Head of caudate nucleus (tissue), 42 donors: ENCODE measurements at places on chromosomes 1 and 21.

- no peak for DNase-seq
Observed at GRCh38 chr21:36773117-36773516, 74.2 kb downstream of the SIM2 start.

GRCh38 chr1:228142155-228142691 lies 2.1 kb downstream of the GUK1 start:
- DNase-seq: no peak

- DNase-seq: peak; percentile 54
Observed at GRCh38 chr1:14598498-14599182, at the start of gene KAZN. KAZN (plus strand) TSS chr1:14598685.

GRCh38 chr1:65812065-65812464 lies 19.4 kb downstream of the PDE4B start:
- peak; percentile 22 for DNase-seq

DNA sequence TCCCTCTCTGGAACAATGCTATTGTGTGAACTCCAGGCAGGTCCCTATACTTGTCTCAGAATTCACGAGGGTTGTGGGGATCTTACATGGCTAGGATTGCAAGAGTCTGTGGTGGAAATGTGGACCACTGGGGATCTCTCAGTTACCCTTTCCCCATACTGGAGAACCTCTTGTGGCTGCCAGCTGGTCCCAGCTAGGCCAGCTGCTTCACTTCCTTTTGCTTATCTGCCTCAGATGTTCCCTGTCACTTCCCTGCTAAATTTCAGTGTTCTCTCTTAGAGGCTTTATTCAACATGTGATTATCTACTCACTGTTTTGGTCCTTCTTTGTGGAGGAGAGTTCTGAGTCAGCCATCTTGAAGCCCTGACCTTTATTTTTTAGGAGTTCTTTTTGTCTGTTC lies 75.9 kb upstream of the SAMD13 start:
- DNase-seq: no peak
